ENCODE measurements at places on chromosomes 3 and 15.

- no peak for DNase-seq
These were observed 11.5 kb upstream of the TIMP4 start for GRCh38 chr3:12170207-12170606.

DNA sequence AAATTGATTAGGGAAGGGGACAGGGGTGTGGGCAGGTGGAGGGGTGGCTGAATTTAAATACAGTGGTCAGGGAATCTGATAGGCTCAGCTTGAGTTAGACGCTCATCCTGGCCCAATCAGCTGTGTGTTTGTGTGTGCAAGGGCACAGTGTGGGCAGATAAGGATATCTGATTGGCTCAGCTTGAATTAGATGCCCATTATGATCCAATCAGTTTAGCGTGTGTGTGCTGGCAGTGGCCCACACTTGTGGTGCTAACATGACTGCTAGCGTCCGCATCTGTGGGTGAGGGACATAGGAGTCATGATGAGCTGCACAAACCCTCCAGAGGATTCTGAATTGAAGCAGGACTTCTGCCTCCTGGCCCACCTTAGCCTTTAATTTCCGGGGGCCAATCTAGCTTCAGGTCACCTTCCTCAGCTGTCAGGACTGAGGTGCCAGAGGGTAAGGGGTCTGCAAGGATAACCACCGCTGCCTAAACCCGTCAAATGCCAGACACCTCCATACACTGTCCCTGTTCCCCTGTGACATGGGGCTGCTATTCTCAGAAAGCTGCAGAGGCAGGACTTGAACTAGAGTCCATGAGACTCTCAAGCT is 97.3 kb downstream of the CORO2B start:
- DNase-seq, result no peak

- no peak for DNase-seq
These were observed 104.3 kb downstream of the CD47 start for GRCh38 chr3:107986505-107986904.

DNA sequence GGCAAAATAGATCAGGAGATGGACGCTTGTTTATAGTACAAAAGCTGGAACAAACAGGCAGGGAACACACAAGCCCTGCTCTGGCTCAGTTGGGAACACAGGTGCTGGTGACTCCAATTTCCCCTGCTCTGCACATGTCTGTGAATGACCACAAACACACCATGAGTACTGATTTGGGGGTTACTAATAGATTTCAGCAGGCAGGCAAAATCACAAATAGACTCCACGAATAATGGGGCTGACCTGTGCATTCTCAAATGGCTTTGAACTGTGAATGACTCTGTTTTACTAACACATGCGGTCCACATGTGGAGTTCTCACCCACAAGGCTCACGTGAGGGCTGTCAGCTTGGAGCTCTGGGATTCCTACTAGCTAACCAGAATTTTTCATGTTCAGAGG is 3.9 kb downstream of the RTP3 start:
- DNase-seq, result no peak

GRCh38 chr15:85661859-85662258 is 132.9 kb downstream of the KLHL25 start:
- DNase-seq, result no peak

GRCh38 chr3:10511809-10512494 is 6.6 kb upstream of the ATP2B2 start:
- no peak for DNase-seq

GRCh38 chr15:38864827-38865581 is 300.4 kb upstream of the RASGRP1 start:
- DNase-seq, result no peak

DNA sequence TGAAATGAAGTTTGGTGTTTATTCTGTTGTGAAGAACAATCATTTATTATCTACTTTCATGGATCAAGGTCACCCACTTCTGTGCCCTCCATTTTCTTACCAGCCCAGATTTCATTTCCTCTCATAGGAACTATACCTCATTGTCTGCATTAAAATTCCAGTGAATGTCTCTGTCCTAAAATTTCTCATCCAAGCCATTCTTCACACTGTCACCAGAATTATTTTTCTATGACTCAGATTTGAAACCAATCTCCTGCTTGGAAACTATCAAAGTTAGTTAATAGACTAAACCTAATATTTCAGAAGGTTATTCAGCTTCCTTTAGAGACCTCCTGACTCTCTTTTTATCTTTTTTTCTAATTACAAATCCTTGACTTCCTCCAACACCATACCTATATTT is 364.1 kb upstream of the CBLB start:
- DNase-seq, result no peak

DNA sequence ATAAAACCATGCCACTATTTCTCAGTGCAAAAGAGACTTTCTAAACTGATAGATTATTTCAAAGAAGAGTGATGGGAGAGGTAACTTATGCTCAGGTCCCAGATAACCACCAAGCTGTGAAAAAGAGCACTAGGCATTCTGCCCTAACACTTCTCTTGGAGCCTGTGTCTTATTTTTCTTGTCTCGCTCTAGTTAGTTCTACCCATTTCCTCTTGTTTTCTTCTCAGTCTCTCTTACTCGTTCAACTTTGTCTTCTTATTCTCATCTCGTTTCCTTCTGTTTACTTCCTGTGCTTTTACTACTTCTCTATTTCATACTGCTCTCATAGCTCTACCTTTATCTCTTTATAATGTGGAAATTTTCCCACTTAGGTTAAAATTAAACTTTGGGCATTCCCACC is 91.8 kb upstream of the CGNL1 start:
- DNase-seq, result no peak

- DNase-seq, result no peak
These were observed 23.4 kb upstream of the CHCHD6 start for GRCh38 chr3:126680667-126681055.

GRCh38 chr15:83656943-83657528 is 3.1 kb downstream of the ADAMTSL3 start:
- no peak for DNase-seq

DNA sequence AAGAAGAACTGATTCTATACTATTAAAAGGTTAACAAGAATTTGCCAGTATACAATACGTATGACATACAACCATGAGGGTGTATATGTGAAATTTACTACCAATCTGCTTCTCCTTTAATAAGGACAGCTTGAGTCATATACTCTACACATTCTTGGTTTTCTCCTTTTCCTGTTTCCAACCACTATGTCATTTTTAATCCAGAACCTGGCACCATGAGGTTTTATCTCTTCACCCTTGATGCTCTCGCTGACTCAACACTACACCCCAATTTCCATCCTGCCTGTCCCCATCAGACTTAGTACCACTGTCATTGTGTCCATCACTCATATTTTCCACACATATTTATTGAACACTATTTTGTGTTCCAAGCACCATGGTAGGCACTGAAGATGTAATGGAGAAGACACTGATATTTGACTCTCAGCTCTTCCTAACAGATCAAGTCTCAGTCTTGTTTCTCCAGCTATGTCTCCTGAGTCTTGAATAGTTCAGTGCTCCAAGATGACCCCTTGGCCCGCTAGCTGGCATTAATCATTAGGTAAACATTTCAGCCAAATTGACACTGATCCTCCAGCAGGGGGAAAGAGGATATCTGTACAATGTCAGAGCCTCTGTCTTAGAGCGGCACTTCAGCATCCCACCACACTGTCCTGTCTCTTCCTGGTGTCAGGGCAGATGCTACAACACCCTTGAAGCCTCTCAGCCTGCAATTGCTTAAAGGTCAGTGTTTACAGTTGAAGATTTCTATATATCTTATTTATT is 11.2 kb upstream of the COL8A1 start:
- no peak for DNase-seq

- no peak for DNase-seq
These were observed 11.2 kb downstream of the IGDCC4 start for GRCh38 chr15:65411465-65412071.

DNA sequence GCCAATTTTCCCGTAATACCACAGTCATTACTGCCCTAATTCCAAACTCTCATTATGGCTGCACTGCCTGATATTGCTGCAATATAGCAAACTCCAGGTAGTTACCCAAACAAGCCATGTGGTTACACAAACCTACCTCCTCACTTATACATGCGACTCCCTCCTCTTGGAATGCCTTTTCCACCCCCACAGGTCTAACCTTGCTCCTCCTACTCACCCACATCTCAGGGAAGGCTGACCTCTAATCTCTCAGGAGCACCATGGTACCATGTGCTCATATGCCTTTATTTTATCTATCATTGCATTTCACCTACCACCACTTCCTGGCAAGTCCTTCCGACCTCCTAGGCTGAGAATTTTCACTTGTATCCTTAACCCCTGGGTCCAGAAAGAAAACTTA is 2.9 kb downstream of the RBPMS2 start:
- no peak for DNase-seq

DNA sequence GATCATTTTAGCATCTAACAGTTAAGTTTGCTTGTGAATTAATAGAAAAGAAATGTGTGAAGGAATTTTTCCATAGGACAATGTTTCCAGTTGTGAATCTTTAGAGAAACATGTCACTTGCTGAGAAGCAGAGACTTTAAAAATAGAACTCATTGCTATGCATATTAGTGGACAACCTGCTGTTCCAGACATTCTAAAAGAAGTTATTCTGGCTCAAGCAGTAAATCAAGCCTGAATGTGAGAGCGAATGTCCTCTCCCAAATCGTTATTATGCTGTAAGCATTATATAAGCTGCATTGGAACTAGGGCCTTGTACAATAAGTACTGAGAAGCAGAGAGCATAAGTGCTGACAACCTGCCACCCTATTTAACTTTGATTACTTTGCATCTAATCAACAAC is 990.9 kb downstream of the PLOD2 start:
- DNase-seq, result no peak

DNA sequence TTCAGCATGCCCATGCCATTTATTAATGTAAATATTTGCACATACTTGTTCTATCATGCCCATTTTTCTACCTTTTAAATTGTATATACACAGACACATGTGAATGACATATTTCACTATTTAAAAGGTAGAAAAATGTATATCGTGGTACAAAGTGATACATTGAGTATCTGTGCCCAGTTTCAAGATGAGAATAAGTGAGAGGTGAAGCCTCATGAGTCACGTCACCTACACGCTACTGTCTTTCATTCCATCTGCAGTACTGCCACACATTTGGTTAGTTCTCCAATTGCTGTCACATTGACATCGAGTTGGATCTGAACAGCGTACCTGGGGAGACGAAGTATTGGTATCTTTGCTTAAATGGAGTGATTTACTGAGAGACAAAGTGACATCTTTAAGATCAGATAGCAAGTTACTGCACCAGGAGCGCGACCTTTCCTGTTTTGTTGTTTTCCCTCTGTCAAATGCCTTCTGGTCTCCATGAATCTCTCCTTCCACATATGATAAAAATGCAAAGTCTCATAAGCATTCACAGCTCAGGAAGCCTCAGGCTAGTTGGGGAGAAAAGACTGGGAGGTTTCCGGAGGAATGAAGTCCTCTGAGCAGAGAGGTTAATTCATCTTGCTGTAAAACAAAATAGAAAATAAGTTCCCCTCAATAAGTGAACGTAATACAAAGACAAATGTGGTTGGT is 12.0 kb downstream of the GREM1 start:
- DNase-seq, result no peak
